ENCODE measurements at places on chromosomes 12 and 14.

DNA sequence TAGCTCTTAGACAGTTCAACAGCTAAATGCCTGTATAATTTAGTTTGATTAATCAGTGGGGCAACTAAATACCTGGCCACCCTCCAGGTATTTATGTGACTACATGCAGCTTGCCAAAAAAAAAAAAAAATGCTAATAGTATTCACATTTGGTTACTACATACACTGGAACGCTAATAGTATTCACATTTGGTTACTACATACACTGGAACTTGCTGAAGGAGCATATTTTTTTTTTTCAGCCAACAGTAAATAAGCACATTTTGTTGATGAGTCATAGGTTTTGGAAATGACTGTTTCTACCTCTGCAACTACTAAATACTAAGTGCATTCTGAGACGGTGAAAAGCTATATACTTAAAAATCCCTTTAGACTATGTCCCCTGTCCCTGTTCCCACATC lies 1172.3 kb downstream of the LRFN5 start:
- DNase-seq = no peak

DNA sequence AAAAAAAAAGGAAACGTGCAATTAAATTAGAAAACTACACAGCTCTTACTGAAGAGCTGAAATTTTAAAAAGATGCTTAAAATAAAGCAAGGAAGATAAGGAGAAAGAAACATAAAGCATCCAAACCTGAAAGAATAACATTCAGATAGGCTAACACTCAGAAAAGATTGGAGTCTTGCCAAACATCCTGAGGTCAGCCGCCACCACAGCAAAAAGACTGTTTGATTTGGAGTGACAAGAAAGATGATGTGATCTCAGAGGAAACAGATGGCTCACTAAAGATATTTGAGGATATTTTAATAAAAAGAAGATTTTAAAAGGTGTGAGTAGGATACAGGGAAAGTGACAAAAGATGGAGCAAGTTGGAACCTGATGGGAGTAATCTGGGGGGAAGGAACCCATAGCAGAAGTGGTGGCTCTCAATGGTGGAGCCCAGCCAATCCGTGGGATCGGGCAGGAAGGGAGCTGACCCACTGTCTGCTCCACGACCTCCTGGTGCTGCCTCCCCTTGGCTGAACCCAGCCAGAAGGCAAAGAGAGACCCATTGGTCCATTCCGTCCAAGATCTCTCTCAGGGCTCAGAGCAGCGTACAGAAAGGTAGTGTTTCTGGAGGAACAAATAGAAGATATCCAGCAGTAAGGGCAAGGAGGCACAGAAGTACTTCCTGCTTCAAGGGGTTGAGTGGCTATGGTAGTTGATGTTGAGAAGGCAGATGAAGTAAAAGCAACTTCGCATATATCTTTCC lies 469.6 kb downstream of the RGS6 start:
- DNase-seq = no peak

- no peak for DNase-seq
Observed at GRCh38 chr12:26396402-26396801, 201.0 kb downstream of the SSPN start.

DNA sequence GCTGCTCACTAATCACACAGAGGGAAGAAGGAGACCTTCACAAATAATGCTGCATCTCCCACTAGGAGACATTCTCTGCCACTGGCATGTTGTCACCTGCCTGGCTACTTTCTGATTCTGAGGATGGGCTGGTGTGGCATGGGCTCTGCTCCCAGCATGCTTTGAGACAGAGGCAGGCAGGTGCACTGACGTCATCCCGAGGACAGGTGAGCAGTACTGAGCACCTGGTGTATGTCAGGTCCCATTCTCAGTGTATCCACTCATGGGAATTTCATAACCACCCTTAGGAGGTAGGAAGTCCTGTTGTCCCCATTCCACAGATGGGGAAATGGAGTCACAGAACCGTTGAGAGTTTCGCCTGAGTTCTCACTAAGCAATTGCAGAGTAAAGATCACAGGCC lies 597.9 kb downstream of the VRK1 start:
- no peak for DNase-seq

DNA sequence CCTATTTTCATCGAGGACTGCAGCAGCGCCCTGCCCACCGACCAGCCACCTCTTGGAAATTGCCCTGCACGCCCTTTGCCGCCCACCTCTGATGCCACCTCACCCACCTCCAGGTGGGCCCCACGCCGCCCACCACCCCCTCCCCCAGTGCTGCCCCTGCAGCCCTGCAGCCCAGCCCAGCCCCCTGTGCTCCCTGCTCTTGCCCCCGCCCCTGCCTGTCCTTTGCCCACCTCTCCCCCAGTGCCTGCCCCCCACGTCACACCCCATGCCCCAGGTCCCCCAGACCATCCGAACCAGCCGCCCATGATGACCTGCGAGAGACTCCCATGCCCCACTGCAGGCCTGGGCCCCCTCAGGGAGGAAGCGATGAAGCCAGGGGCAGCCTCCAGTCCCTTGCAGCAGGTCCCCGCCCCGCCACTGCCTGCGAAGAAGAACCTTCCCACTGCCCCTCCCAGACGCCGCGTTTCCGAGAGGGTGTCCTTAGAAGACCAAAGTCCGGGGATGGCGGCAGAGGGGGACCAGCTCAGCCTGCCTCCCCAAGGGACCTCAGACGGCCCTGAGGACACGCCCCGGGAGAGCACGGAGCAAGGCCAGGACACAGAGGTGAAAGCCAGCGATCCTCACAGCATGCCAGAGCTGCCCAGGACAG lies 96.5 kb downstream of the LGMN start:
- no peak for DNase-seq

DNA sequence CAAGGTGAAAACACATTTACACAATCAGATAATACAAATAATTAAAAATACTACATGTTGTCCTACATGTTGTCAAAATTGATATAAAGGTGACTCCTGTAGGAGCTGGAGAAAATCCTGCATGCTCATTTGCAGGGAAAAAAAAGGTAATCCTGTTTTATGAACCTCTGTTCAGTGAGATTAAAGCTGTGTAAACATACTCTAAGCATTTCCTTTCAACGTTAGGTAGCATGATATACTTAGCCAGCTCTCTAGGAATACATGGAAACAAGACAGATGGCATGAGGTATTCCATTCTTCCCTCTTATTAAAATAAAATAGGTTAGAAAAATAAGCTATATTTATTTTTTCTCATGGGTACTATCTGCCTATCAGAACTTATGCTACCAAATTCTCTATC lies 635.7 kb upstream of the FLRT2 start:
- DNase-seq = no peak

GRCh38 chr14:104731320-104732294 lies 7.6 kb downstream of the ADSS1 start:
- DNase-seq = peak; percentile 22

DNA sequence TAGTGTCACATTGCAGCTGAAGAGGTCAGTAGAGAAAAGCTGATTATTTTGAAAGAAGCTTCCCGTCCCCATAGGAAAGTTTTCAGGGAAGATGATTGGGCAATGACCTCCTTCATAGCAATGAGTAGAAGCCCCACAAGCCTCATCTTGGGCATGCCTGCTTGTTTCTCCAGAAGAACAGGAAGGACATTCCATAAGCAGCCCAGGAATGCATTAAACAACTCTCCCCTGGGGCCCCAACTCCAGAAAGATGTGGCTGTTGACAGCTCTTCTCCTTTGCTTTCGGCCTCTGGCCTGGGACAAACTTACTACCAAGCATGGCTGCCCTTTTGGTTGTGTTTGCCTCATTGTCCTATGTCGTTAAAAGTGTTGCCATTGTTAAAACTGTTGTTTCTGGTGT lies 5.7 kb upstream of the VDR start:
- DNase-seq = no peak

DNA sequence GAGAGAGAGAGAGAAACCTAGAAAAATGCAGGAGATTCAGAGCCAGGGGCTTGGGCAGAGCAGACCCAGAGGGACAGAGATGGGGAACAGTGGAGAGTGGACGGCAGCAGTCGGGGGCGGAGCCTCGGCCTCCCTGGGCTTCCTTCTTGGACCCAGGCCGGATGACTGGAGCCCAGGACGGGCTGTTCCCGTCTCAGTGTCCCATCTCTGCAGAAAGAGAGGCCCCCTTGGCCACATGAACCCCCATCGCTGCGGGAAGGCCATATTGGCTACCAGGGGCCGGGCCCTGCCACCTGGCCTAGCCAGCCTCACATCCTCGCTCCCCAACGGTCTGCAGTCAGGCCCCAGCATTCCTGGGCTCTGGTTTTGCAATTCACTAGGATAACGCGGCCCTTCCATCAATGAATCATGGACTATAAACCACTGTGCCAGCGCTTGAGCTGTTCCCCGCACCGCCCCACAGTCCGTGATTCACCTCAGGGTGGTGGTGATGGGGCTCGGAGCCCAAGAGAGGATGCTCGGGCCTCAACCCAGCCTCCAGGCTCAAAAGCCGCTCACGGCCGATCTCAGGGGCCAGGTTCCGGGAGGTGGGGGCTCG lies 116.5 kb downstream of the RFLNA start:
- no peak for DNase-seq

DNA sequence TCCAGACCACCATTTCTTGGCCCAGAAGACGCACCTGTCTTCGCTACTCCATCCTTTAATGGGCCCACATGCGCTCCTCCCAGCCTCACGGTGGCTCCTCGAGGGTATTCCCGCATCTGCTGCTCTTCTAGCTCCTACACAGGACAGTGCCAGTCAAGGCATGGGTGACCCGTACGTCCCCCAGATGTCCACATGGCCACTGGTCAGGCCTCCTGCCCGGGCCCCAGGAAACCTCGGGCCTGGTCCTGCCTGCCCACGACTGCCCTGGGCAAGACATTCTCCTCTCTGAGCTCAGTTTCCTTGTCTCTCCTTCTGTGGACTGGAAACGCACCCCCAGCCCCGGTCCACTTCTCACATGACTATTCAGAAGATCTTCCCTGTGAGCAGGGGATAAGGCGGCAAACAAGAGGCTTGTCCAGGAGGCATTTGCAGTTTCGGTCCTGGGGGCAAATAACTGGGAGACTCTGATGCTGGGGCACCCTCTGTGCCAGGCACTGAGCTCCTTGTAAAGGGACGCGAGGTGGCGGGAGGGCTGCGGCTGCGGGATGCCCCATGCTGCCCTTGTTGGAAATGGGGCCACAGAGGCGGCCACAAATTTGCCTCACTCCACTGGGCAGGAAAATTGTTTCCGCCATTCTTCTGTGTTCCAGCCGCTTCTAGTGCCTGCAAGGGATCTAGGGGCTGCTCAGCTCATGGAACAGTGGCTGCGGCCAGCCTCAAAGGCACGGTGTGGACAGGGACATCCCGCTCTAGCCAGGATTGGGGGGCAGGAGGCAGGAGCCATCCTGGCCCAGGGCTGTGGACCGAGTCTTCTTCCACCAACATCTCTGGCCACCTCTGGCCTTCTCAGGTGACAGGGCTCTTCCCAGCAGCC lies 6.8 kb upstream of the BEGAIN start:
- DNase-seq = no peak

DNA sequence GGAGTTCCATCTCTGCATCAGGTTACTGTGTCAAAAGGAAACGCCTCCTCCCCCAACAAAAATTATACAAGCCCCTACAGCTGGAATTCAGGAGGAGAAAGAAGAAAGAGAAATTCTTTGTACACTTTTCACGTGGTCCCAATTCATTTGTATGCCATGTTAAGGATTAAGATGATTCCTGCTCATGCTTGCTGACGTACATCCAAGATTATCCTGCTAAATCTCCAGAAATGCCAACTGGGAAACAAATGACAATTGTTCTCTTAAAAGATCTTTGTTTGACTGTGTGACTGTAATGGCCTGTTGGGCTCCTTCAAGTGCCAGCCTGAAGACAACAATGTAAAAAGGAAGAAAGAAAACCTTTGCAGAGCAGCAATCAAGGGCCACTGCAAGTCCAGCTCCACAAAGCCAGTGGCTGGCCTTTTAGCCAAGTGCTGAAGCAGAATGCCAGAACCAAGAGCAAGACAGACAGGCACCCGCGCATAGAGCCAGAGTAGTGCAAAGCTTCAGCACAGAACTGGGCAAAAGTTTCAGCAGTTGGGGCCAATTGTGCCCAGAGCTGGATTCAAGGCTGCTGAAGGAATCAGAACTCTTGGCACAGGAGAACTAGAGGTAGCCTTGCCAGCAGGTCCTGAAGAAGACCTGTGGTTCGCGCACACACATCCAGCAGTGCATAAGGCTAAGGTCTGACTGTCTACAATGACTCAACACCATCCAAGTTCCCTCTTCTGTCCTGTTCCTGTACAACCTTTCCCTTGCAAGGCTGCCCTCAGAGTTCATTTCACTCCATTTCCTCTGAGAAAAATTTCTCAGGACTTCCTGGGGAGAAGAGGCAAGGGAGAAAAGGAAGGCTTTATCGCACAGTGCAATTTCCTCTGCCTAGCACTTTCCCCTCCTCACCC lies 209.7 kb upstream of the BMP4 start:
- no peak for DNase-seq

- DNase-seq = no peak
Observed at GRCh38 chr14:52827426-52827825, 36.0 kb upstream of the GNPNAT1 start.

GRCh38 chr12:16492820-16493797 lies 112.9 kb downstream of the LMO3 start:
- DNase-seq = no peak

DNA sequence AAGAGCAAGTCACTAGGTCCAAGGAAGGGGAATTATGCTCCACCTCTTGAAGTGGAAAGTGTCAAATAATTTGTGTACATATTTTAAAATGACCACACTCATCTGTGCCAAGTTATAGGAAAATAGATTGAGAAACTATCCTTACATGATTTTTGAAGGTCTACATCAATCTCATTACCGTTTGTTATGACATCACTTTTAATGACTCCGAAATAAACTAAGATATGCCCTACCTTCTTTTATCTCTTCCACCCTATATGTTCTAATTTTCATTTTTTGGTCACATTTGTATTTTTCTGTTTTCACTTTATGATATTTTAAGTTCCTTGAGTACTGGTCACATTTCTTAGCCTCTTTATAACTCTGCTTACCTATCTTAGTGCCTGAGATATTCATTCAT lies 3.3 kb upstream of the PSMC6 start:
- no peak for DNase-seq

DNA sequence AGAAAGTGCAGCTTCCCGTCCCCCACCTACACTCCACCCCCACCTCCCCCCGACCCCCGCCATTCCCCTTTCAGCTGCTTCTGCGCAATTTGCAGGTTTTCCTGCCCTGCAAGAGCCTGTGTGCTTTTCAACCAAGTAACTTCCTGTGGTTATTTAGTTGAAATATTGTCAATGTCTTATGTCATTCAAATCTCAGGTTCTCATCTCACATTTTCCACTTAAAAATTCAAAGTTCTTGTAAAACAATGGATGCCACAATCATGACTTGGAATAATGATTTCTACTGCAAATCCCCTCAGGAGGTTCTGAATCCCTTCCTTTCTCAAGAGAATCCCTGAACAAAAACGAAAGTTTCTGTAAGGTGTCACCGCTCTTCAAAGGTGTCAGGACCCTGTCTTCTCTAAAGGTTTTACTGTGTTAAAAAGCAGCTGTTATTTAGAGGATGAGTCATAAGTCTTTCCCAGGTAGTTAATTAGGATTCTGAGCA lies 31.6 kb downstream of the WBP11 start:
- DNase-seq = peak; percentile 19

- DNase-seq = no peak
Observed at GRCh38 chr12:94193168-94193567, 44.8 kb downstream of the PLXNC1 start.

Measured in hematopoietic multipotent progenitor cell treated with erythropoietin and hydrocortisone succinate and interleukin-3 and kit ligand, for 15 days (in vitro differentiated cells).